ENCODE measurements at places on chromosomes 16 and 17.
A peak's percentile ranks its signal among the peaks of the same experiment; 100 is the strongest.

DNA sequence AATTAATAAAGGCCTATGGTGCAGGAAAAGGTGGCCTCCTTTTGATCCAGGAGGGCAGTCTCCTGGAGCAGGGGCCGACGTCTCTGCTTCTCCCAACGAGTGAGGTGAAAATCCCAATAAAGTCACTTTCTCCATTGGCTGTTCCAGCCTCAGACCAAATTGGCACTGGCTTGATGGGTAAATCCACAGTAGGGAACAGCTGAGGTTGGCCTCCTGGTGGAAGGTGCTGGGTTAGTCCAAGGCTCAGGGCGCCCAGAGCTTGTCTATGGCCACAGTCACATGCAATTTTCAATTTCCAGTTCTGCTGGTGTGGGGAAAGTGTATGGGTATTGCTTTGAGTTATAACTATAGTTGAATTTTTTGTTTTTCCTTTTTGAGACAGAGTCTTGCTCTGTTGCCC lies 79.0 kb downstream of the NETO2 start:
- no peak for DNase-seq

DNA sequence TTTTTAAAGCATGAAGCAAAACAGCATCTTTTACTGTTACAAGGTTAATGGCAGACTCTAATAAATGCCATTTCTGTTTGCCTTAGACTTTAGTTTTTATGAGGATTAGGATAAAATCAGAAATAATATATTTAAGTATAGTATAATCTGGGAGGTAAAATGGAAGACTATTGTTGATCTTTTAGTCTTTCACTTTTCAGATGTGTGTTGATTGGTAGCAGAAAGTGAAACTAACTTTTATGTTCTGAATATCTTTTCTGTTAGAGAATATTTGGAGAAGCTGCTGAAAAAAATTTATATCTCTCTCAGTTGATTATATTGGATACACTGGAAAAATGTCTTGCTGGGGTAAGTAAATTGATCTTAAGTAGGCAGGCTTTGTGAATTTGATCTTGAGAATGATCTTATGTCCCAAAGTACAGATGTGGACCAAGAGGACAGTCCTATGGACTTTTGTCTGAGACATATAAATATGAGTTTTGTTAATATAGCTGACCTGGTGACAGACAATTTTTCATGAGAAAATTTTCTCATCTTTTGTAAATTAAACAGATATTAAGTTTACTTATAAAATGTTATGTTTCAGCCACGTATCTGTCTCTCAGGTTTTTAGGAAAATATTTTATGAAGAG lies 64.1 kb downstream of the NF1 start:
- no peak for DNase-seq

- no peak for DNase-seq
These were observed 604 bp upstream of the ZC3H18 start for GRCh38 chr16:88569614-88569984.

DNA sequence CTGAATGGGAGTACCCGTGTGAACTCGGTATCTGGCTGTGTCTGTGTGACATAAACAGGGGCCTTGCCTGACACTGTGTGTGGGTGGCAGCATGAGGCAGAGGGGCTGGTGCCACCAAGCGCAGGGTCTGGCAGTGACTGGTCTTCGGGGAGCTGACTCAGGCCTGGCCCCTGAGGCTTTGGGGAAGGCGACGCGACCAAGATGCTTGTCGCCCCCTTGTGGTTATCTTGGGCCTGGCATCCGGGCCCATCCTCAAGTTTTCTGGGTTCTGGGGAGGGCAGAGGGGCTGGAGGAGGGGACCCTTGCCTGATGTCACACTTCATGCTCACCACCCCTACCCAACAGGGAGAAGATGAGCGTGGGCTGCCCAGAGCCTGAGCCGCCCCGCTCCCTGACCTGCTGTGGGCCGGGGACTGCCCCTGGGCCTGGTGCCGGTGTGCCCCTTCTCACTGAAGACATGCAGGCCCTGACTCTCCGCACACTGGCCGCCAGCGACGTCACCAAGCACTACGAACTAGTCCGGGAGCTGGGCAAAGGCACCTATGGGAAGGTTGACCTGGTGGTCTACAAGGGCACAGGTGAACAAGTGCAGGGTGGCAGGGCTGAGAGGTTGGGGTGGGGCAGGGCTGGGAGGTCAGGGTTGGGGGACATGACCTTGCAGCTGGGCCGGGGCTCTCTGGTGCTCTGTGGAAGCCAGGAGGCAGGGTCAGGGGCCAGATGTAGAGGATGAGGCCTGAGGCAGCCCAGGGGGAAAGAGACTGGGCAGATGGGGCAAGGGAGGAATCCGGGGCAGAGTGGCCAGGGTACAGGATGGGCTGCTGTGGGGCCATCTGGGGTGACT lies 24.9 kb downstream of the SBK1 start:
- DNase-seq, result peak; percentile 19

- no peak for DNase-seq
These were observed 4.3 kb downstream of the MT1H start for GRCh38 chr16:56673921-56674320.

DNA sequence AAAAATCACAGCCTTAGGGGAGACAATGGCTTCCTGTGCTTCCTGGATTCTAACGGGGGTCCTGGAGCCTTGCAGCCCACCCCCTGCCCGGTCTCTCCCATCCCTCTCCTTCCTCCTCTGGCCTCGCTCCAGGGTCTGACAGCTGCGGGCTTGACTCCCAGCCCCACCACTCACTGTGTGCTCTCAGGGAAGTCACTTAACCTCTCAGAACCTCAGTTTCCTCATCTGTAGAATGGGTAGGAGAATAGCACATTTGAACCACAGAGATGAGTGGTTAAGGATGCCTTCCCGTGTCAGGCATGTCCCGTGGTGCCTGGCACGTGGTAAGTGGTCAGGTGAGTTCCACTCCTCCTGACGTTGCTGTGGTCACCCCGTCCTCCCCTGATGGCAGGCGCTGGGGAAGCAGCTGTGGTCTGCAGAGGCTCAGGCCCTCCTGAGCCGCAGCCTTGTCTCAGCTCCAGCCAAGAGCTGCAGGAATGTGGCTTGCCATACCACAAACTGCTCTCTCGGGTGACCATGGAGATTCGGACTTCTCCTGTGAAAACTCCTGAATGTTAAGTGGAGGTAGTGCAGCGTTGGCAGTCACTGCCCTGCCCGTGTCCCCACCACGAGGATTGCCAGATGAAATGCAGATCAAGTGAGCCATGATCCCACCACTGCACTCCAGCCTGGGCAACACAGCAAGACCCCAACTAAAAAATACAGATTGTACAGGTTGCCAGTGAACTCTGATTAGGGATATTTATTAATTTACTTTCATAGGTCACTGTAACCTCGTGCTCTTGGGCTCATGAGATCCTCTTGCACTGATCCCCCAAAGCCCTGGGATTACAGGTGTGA lies 85.7 kb downstream of the NT5M start:
- DNase-seq, result no peak

DNA sequence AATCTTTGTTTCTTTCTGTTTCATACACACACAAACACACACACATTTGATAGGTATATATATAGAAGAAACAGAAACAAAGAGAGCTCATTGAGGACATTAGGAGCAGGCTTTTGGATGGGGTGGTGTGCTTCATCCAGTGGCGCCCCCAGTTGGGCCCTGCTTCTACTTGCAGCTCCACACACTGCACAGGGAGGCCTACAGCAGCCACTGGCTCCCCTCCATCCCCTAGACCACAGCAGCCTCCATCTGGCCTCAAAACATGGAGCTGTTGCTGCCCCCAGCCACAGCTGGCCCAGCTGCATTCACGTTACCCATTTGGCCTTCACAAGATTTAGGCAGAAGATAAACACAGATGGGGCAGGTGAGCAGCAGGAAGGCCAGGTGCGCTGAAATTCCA lies 33.1 kb upstream of the NF1 start:
- no peak for DNase-seq

DNA sequence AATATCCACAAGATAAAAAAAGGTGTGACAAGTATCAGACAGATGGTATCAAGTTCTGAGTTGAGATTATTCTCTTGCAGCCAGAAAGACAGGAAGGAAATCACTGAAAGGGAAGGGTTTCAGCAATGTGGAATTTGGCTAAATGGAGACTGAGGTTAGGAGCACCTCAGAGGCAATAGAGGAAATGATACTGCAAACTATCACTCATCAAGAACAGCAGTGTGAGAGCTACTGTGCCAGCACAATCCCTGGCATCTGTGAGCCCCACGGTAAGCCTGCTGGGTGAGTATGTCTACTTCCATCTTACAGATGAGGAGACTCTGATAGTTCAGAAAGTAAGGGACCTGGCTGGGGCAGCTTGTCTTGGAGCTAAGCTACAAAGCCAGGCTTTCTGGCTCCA lies 162.0 kb downstream of the SALL1 start:
- no peak for DNase-seq

DNA sequence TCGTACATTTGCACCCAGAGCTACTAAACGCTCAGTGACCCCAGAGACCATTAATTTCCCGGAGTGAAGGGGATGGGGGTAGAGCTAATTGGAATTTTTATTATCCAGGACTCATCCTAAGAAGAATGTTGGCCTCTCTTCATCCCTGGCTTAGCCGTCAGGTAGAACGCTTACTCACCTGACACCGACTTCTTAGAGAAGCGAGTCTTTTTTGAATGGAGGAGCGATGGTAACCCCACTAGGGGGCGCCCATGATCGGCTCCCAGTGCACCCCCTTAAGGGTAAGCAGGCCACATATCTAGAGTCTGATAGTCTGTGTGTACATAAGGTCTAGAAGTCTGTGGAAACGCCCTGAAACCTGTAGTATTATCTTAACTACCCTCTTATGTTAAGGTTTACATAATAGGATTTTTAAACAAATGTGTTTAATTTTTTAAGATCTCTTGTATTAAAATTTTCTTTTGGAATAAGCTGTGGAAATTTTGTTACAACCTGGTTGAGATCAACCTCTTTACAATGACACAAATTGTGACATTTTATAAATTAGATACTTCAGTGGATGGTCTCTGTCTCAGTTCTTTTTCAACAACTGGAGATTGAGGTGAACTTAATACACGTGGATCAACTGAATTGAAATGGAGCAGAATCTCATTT lies 229.8 kb downstream of the CPPED1 start:
- peak; percentile 59 for DNase-seq

GRCh38 chr16:262121-262745 lies 13.5 kb downstream of the RGS11 start:
- DNase-seq, result no peak

- DNase-seq, result peak; percentile 34
These were observed 166.5 kb downstream of the STX8 start for GRCh38 chr17:9408868-9409829.

DNA sequence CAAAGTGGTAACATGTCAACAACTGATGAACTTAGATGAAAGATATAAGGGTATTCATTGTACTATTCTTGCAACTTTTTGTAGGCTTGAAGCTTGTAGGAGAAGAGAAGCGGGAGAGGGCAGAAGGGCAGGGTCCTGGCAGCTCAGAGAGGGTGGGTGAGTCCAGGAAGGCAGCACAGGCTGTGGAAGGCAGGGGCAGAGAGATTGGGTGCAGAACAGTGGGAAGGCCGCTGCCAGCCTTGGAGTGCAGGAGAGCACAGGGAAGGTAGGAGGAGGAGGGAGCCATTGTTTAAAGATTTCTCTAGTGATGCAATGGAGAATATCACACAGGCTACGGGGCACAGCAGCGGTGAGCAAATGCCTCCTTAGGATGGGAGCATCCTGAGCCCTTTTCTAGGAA lies 104.3 kb downstream of the N4BP1 start:
- DNase-seq, result no peak

GRCh38 chr17:74632617-74633016 lies 9.1 kb upstream of the CD300E start:
- no peak for DNase-seq

GRCh38 chr16:69784586-69784985 lies 22.5 kb downstream of the WWP2 start:
- DNase-seq, result no peak

GRCh38 chr16:10590342-10590741 lies 9.9 kb upstream of the EMP2 start:
- no peak for DNase-seq

- DNase-seq, result no peak
These were observed 348.7 kb upstream of the TNRC6C start for GRCh38 chr17:77609553-77610517.

DNA sequence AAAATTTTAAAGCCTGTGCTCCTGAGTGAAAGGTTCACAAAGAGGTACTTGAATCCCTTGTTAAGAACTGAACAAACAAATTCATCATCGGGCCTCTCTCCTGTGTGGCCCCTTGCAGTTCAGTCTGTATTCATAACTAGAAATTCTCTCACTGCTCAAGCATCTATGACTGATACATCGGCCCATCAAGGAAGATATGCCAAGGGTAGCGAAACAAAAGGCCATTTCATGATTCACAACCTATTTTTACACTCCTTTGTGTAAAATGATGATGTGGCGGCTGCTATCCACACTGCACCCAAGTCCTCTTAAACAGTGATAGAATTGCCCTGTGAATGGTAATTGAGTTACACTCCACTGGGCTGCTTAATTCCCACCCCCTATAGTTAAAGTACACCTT lies 204.6 kb downstream of the STX8 start:
- peak; percentile 93 for DNase-seq

DNA sequence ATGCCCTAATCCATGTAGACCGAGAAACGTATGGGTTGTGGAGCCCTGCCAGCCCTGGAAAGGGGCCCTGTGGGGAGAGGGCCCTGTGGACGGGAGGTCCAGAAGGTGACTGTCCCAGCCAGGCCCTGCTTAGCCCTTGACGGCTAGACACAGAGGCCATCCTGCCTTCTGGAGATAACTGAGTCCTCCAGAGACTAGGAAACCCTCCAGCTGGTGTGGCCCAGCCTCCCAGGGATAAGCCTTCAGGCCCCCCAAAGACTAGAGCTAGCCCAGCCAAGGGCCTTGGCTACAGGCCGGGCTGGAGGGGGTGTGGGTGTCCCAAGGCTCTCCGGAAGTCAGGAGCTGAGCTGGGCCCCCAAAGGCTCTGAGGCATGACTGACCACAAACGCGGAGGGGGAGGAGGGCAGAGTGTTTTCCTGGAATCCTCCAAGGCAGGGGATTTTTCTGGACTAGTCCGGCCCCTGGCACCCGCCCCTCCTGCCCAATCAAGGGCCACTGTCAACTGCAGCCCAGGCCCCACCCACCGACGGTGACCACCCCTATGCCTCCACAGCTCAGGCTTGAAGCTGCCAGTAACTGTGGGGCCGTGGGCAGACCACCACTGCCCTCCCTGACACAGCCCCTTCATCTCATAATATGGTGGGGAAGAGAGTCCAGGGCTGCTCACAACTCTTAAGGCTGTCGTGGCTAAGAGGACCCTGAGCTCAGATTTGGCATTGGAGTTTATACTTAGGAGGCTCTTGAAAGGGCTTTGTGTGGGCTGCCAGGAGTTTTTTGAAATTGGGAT lies 885 bp upstream of the VASN start:
- peak; percentile 74 for DNase-seq
